Activated CD4-positive, alpha-beta T cell treated with anti-CD3 and anti-CD28 coated beads, Interleukin-2, amount 50 U/mL, for 16 hours (primary cell): ENCODE measurements at places on chromosomes 6 and 20.

- no peak for DNase-seq
These were observed 3.6 kb upstream of the CSTL1 start for GRCh38 chr20:23435626-23436539.

DNA sequence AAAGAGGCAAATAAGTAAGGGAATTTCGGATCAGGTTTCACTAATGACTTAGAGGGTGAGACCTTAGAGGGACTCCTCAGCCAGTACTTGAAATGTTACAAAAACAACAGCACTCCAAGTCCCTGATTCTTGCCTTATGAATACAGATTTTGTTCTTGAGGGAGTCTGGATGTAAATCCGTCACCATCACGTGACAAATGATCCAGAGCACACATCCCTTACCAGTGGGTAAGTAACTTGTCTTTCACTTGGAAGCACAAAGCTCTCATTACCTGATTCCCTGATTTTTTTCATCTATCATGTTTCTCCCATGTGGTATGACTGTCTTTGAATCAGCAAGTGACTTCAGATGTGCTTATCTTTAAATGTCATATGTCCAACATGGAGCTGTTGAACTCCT, 595.3 kb upstream of the POU3F2 start:
- DNase-seq, result no peak

GRCh38 chr20:62704341-62704948, 4.2 kb upstream of the NTSR1 start:
- no peak for DNase-seq

GRCh38 chr6:29491574-29491973, 3.8 kb upstream of the MAS1L start:
- no peak for DNase-seq

GRCh38 chr20:53805895-53806384, 212.3 kb upstream of the ZNF217 start:
- no peak for DNase-seq

- no peak for DNase-seq
These were observed 66.8 kb upstream of the ANKEF1 start for GRCh38 chr20:9968015-9968414.

DNA sequence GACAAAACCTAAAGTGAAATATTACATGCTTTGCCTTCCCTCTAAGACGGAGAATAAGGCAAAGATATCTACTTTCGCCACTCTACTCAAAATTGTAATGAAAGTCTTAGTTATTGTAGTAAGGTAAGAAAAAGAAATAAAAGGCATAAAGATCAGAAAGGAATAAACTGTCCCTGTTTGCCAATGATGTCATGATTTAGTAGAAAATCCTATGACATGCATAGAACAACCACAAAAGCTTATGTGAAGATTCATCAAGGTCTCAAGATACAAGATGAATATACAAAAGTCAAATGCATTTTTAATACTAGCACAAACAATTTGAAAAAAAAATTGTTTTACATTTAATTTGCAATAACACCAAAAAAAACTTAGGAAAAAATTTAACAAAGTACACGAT, 64.0 kb upstream of the FOXQ1 start:
- DNase-seq, result no peak

DNA sequence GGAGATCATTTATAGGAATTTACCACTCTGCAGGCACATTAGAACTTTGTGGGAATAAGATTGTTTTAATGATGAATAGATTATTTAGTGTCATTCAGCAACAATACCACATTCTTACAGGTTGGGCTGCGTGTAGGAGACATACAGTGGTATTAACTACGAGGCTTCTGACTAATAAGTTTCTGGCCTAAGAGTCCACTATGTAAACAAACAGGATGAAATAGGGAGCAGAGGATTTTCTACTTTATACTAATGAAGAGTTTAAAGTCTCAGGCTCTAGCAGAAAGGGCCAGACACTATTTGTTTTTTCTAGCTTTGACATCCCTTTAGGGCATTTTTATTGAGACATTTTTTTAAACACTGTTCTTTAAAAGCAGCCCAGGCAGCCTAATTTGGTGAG, 75.6 kb downstream of the SLC24A3 start:
- no peak for DNase-seq

- no peak for DNase-seq
These were observed 426.3 kb upstream of the NOX3 start for GRCh38 chr6:155881826-155882526.

- DNase-seq, result no peak
These were observed 153.5 kb downstream of the HDGFL1 start for GRCh38 chr6:22722913-22723312.

- DNase-seq, result no peak
These were observed 44.7 kb upstream of the ZFP64 start for GRCh38 chr20:52236292-52236691.
